ENCODE measurements at places on chromosomes 16 and 17.

DNA sequence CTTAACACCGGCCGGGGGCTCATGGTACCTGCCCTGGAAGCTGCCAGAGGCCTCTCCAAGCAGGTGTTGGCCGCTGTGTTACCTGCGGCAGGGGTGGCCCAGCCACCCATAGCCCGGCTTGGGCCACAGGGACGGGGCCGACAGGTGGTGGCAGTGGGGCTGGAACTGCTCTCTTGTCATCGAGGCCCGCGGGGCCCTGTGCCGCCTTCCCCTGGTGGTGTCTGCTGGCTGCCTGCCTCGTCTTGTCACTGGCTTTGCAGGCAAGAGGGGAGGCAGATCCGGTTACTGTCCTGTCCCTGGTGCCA lies 27.1 kb downstream of the GSE1 start:
- DNase-seq: no peak

- DNase-seq: no peak
Observed at GRCh38 chr17:39607851-39608130, at the start of gene NEUROD2. Gene NEUROD2 (minus strand): TSS chr17:39607920. CDS start chr17:39606599, 1,321 bp downstream.

GRCh38 chr16:68448360-68448970 lies at the start of gene SMPD3:
Gene SMPD3 (minus strand): TSS chr16:68448508. CDS start chr16:68372181, 76,327 bp downstream.
- peak; percentile 99 for DNase-seq

- no peak for DNase-seq
Observed at GRCh38 chr17:38440614-38441397, 12.5 kb downstream of the ARHGAP23 start.

GRCh38 chr17:48240122-48240521 lies 132.6 kb downstream of the SNX11 start:
- DNase-seq: no peak

DNA sequence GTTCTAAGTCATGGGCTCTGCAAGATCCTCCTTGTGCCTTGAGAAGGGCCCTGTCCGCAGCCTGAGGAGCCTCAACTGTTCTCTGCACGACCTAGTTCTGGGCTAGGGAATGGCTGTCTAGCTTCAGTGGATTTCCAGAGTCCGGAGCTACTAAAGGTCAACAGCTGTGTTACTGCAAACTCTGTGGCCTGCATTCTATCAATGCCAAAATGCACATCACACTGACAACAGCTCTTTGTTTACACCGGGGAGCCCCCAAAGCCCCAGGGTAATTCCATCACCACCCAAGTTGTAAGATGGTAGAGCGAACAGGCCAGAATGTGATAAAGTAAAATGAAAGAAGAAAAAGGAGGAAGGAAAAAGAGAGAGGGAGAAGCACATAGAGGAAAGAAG lies 610.2 kb downstream of the MAF start:
- no peak for DNase-seq

DNA sequence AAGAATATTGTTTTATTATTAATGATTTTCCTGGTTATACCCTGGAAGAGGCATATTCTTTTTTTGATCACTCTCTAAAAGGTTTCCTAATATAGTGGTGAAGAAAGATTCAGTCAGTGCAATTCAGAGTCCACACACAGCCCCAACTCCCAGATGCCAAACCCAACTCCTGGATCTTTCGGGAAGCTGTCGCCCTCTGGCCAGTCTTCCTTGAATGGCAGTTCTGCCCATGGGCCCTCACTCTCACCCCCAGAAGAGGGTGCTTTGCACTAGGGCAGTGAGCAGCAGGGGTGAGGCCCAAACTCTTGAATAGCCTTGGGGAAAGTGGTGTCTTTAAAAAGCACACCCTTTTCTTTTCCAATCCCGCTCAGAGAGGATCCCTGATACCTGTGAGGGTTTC lies 11.0 kb downstream of the KRT32 start:
- no peak for DNase-seq

- no peak for DNase-seq
Observed at GRCh38 chr16:57360321-57360935, 1.8 kb downstream of the CCL22 start.

GRCh38 chr17:74135391-74136167 lies 67.9 kb upstream of the RPL38 start:
- DNase-seq: no peak

GRCh38 chr17:56866496-56866895 lies 32.5 kb downstream of the DGKE start:
- peak; percentile 6 for DNase-seq

- no peak for DNase-seq
Observed at GRCh38 chr16:70804153-70804733, 3.3 kb upstream of the VAC14 start.

- DNase-seq: no peak
Observed at GRCh38 chr17:44209786-44210341, 9.6 kb downstream of the UBTF start.

DNA sequence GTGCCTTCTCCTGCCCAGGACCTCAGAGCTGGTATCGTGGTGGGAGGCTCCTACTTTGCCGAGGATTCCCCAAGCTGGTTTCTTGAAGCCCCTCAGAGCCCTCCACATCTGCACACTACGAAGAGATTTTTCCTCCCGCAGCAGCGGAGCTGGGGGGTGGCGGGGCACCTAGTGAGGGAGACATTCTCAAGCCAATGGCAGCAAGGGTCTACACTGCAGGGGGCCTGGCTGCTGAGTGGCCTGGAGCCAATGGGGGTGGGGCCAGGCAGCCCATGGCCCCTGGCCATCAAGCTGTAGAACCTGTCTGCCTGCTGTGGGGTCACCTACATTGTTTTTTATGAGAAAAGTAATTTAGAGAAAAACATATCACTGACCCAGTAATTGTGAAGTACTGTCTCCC lies 5.0 kb downstream of the SLC26A11 start:
- no peak for DNase-seq

- DNase-seq: no peak
Observed at GRCh38 chr17:14334276-14334840, 33.5 kb downstream of the HS3ST3B1 start.

DNA sequence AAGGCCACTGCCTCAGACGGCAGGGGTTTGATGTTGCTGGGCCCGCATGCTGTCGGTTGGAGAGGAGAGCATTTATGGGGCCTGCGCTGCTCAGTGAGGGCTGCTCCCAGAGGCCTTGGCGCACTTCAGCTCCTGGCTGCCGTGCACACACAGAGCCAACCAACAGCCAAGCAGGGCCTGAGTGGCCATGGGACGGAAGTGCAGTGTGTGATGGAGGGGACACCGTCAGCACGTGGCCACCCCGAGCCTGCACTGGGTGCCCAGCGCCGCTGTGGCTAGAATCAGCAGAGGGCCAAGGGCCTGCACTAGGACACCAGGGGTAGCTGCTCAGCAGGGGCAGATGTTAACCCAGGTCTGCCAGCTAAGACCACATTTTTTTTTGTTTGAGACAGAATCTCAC lies 21.8 kb downstream of the KLHL36 start:
- DNase-seq: no peak

- peak; percentile 57 for DNase-seq
Observed at GRCh38 chr17:72726936-72727335, 365.6 kb downstream of the SLC39A11 start.

- DNase-seq: no peak
Observed at GRCh38 chr16:30786115-30786935, 680 bp downstream of the ZNF629 start.

- DNase-seq: no peak
Observed at GRCh38 chr17:69045646-69046045, 15.1 kb downstream of the ABCA9 start.

- no peak for DNase-seq
Observed at GRCh38 chr16:25110387-25110947, 1.1 kb upstream of the LCMT1 start.

- DNase-seq: no peak
Observed at GRCh38 chr17:50517011-50517410, 8.8 kb downstream of the MYCBPAP start.

DNA sequence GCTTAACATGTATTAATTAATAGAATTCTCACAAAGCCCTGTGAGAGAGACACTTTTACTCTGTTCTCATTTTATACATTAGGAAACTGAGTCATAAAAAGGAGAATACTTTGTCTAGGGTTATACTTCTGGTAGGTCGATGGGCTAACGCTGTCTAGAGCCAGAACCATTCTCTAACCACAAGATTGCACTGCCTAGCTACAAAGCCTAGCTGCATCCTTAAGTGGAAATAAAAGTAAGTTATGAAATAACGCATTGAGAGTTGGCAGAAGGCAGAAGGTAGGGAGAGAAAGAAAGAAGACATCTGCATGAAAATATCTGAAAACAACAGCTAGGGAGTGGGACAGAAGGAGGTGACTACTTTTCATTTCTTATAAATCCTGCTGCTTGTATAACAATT lies 33.2 kb downstream of the IRX6 start:
- DNase-seq: no peak

DNA sequence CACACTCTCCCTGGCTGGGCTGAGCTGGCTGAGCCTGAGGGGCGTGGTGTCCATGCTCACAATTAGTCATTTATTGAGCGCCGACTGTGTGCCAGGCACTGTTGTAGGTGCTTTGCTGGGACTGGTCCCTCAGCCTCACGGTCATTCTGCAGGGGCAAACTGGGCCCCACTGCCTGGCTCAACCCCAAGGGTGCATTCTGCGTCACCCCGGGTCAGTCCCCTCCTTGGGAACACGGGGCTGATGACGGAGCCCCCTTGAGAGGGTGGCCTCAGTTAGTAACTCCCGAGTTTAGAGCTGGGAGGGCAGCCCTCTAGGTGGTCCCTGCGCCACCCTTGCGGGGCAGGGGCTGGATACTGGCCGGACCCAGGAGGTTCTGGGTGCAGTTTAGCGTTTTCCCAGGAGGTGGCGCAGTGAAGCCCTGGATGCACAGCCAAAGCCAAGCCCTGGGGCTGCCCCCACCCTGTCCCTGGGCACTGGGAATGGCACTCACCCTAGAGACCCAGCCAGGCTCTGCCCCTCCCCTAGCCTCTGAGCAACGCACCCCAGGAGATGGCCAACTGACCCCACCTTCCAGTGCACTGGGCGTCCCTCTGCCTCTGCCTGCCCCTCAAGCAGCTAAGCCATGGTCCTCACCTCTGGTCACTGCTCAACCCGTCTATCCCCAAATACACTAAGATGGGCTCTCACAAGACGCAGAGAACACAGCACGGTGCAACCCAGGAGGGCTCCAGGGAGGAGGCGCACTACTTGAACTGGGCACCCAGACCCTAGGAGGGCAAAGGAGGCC lies 243.2 kb upstream of the GSE1 start:
- peak; percentile 18 for DNase-seq

GRCh38 chr16:85615014-85615851 lies 2.1 kb downstream of the GSE1 start:
- no peak for DNase-seq

DNA sequence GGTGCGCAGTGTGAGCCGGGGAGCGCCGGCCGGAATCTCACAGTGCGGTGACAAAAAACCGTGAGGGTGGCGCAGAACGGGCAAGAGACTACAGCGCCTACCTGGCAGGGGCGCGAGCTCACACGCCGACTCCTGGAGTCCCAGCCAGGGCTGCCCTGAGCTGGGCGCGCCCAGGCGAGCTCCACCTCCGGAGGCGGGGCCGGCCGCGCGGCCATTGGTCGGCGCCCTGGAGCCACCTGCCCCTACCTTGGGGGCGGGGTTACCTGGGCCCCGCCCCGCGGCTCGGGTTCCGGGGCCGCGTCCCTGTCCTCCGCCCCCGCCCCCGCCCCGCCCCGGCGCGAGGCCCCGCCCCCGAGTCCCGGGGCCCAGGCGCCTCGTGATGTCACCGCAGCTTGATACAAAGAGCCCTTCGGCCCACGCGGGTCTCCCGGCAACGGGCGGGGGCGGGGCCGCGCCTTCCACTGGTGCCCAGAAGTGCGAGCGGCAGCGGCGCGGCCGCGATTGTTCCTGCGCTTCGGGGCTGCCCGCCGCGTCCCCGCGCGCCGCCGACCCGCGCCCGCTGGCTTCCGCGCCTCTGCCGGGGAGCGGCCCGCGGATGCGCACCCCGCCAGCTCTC lies 96.3 kb downstream of the RAB11FIP4 start:
- DNase-seq: peak; percentile 98

- DNase-seq: no peak
Observed at GRCh38 chr17:28584434-28584833, 7.7 kb upstream of the ALDOC start.

DNA sequence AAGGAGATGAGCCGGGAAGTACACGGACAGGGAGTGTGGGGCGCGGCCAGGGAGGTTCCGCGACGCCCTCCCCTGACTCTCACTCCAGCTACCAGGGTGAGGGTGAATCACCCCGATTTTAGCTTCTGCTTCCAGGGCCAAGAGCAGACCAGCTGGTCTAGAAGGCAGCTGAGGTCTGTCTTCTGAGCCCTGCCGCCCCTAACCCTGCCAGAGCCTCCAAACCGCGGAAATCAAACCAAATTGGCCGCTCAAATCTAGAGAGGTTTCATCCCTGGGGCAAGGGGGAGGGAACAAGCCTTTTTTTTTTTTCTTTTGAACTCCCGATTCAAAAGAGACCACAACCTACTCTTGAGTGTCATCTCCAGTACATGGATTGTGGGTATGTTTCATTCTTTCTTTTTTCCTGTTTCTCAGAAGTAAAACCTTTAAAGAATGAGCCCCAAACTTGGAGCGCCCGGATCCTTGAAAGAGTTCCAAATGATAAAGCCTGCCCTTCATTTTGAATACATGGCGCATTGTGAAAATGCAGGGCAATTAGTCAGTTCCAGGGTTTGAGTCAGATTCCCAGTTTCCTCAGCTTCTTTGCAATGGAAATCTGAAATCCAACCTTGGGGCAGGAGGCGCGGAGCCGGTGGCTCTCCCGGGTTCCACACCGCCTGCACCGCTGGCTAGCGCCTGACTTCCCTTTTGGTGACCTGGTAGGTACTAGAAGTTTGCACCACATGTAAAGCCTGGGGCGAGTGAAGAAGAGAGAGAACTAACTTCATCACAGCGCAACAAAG lies 16.5 kb upstream of the ZFHX3 start:
- DNase-seq: no peak

DNA sequence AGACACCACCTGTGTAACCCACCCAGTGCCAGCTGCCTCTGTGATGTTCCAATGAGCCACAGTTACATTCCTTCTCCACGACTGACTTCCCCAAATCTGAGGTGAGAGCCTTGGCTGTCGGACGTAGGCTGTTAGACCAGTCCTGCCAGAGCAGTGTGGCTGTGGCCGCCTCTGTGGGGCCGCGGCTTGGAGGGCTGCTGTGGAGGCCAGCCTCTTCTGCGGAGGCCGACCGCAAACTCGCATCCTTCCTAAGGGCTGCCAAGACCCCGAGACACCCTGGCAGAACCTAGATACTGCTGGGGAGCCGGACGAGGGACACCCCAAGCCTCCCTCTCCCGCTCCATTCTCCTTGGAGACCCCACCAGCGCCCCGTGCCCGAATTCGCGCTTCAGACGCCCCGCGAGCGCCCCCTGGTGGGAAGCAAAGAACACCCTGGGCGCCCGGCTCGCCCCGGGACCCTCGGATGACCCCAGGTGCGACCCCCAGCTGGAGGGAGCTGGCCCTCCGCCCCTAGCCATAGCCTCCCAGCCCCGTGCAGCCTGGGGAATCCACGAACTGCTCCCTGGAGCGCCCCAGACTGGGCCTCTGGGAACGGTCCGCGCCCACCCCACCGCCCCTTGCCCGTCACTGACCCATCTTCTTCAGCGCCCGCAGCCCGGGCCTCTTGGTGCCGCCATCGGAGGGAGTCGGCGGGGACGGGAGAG lies 547 bp downstream of the PLCD3 start:
- peak; percentile 24 for DNase-seq

Measured in CD4-positive, alpha-beta T cell treated with Interleukin-6 at 100 ng/mL for 8 hours (primary cell).